ENCODE measurements at places on chromosomes 7 and 10.

DNA sequence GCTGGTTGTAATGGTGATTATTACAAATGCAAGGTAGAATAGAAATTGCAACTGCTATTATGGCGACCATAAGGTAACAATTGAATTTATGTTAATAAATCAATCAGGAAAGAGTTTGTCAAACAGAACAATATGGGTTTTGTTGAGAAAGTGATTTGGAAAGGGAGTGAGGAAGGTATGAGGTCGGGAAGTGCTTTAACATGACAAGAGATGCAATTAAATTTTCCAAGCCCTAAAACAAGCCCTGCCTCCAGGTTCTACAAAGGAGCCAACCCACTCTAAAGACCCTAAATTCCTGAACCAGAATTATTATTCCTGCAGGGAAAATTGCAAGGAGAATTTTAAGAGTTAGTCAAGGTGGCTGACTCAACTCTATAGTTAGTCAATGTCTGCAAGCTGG, 363.7 kb downstream of the BMPER start:
- DNase-seq, result no peak

- no peak for DNase-seq
These were observed 525.3 kb upstream of the CELF2 start for GRCh38 chr10:10492420-10492819.

DNA sequence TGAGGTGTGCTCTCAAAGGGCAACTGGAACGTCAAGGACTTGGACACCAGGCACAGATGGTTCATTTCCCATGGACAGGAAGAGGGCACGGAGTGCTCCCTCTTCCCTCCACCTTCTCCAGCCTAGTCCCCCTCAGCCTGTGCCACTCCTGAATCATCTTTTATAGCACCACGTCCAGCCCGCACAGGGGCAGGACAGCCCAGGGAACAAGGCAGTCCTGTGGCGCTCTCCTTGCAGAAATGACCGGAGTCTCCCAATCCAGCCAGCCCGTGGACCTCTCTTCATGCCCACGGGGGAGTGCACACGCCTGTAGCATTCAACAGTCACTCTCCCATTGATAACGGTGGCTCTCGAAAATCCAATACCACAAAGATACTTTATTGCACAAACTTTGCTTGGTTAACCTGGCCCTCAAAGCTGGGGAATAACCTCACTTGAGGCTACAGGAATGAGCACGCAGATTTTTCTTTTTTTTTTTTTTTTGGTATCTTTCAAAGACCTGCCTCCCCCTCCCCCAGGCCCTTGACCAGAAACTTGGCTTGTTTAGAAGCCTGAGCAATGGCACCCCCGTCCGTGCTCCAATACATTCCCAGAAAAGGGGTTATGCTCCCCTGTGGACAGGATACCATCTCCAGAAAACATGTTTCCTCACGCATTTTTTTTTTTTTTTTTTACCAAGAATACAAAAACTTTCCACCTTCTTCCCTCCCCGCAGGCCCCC, 733 bp downstream of the PRKCQ start:
- no peak for DNase-seq

GRCh38 chr10:91022924-91023699, 102.2 kb upstream of the ANKRD1 start:
- no peak for DNase-seq

- DNase-seq, result no peak
These were observed 436.8 kb upstream of the GALNT17 start for GRCh38 chr7:70694971-70695794.

Measured in CD4-positive, alpha-beta T cell treated with Interleukin-10 for 1 hour (primary cell).